ENCODE measurements at places on chromosomes 2 and 18. TPM values are rescaled to one million over a fixed set of nuclear protein-coding genes. Genes with fewer than 3 reads are reported as not detected.

The BCL2 gene
- total RNA-seq = 2.4 TPM

The CD8A gene
- total RNA-seq = under 0.01 TPM

The C2orf15 gene
- 0.90 TPM for total RNA-seq

The ABCB11 gene
- total RNA-seq = 0.26 TPM

The SAG gene
- not detected for total RNA-seq
